Mesenchymal stem cell (in vitro differentiated cells and primary cell): ENCODE measurements at places on chromosomes 1 and 21.

DNA sequence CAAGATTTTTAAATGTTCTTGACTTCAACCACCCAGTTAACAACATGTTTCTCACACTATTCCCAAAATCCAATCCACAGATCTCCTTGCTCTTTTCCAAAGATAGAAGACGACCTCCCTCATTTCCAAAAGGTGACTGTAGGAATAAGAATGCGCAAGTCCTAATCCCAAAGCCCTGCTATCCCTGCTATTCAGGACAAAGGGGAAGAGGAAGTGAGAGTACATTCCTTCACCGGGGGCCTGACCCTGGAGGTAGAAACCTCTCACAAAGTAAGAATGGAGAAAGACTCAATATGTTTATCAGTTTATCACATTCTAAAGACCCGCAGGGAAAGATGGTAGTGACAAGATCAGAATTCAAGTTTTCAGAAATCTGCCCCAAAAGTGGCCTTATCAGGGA lies 55.7 kb downstream of the PLEKHA6 start:
- DNase-seq, result no peak

DNA sequence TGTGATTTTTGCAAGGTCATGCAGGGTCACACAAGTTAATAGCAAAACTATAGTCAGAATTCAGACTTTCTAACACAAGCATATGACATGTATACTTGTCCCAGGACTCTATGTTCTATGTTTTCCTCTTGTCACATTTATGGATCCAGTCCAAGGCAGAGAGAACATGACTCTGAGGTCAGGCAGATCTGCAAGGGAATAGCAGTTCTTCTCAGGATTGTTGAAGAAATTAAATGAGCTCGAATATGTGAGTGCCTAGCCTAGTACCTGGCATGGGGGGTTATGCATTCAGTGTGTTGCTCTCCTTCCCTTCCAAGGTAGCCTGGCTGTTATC lies 9.5 kb upstream of the RPTN start:
- no peak for DNase-seq

GRCh38 chr1:222275001-222275728 lies 272.7 kb downstream of the HHIPL2 start:
- no peak for DNase-seq

DNA sequence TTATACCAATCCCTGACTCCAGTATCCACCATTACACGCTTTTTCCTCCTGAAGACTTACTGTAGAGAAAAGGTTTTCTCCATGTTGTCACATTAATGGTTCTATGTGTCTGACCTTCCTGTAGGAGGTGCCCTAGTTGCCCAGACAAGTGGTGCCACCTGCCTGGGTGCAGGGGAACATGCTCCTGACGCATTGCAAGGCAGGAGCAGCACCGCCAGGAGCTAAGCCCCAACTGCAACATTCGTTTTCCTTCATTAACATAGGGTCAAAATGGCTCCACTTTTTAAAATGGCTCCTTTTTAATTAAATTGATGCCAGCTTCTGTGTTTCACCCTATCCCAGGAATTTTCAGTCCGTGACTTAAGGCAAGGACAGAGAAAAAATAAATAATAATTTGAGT lies 220.1 kb upstream of the SAMSN1 start:
- no peak for DNase-seq

DNA sequence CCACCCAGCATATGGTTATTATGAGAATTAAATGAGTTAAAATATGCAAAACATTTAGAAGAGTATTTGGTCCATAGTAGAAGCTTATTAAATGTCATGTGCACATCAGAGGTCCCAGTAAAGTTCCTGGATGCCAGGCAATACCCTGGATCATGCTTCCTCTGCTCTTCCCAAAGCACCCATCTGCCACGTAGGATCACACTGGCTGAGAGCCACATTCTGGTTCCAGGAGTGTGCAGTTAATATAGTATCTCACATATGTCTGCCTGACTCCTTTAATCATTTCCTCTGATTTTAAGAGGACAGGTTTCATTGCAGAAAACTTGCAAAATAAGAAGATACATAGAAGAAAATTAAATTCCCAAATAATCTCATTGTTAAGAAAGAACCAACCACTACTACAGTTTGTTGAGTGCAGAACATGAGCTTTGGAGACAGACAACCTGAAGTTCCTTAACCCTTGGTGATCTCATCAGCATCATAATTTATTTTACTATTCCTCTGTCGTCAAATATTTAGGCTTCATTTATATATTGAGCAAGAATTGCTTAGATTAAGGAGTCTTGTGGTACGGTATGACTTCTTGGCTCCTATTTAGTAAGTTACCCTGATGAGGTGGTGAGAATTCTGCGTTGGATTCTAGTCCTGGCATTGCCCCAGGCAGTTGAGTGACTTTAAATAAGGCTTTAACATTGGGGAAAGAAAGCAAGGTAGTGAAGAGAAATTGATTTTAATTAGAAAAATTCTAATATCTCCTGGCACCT lies 12.3 kb downstream of the SGIP1 start:
- DNase-seq, result no peak

DNA sequence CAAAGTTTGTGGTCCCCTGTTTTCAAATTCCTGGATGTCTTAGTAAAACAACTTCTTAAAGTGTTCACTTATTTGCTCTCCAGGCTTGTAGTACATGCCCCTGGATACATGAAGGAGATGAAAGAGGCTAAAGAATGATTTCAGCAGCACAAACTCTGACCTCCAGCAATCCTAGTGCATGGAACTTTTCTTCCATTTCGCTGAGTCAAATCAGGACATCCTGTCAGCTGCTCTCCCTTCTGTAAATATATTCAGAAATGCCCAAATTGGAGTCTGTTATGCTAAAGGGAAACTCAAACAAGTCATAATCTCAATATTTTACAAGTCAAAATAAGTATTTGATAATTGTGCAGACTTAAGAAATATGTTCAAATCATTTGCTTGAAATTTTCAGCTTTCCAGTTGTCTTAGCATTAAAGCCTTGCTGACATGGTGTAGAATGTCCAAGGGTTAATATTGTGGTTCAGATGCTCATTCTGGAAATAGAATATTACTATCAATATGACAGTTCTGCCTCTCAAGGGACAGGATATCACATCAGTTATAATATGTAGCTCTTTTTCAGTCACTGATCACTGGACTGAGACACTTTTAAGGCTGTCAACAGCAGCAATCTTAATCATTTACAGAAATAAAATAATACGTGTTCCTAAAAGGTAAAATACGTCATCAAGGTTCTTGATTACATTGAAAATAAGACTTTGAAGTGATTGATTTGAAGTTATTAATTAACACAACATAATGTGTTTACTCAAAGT lies 1157.3 kb downstream of the PLA2G4A start:
- DNase-seq, result peak; percentile 32

DNA sequence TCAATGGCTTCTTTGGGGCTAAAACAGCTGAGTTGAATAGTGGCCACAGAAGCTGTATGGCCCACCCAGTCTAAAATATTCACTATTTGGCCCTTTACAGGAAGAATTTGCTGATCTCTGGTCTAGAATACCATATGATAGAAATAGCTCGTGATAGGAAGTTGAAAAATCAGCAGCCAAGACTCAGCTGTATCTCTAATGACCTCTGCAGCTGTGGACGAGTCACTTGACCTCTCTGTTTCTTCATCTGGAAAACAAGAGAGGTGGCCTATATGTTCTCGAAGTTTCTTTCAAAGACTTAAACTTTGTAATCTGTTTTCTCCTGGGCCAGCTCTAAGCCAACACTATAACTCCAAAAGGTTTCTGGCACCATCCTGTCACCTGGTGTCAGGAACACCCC lies 129.2 kb downstream of the ZBTB18 start:
- DNase-seq, result peak; percentile 12

DNA sequence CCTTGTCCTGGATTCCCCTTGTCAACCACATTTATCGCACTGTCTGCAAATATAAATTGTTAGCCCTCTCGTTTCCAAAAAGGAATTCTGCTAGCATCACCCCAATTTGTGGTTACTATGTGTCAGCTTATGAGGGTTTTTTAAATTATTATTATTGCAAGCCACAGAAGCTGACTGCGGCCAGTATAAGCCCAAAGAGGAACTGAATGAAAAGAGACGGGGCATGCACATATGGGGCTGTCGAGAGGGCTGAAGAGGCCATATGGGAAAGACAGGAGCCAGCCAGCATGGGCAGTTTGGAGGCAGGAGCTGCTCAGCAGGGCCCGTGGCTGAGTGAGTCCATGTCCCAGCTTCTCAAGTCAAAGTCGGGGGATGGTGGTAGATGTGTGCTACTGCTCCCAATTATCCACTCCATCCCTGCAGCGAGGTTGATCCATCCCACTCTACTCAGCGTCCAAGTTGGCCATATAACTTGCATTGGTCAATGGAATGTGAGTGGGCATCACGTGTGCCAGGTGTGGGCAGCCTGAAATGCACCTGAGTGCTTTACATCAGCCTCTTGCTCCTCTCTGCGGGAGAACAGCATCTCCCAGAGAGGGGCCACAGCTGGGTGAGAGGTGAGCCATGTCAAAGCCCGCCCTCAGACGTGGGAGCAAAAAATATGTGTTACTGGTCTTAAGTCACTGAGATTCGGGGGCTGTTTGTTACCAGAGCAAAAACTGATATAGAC lies 37.6 kb upstream of the LDLRAP1 start:
- no peak for DNase-seq

DNA sequence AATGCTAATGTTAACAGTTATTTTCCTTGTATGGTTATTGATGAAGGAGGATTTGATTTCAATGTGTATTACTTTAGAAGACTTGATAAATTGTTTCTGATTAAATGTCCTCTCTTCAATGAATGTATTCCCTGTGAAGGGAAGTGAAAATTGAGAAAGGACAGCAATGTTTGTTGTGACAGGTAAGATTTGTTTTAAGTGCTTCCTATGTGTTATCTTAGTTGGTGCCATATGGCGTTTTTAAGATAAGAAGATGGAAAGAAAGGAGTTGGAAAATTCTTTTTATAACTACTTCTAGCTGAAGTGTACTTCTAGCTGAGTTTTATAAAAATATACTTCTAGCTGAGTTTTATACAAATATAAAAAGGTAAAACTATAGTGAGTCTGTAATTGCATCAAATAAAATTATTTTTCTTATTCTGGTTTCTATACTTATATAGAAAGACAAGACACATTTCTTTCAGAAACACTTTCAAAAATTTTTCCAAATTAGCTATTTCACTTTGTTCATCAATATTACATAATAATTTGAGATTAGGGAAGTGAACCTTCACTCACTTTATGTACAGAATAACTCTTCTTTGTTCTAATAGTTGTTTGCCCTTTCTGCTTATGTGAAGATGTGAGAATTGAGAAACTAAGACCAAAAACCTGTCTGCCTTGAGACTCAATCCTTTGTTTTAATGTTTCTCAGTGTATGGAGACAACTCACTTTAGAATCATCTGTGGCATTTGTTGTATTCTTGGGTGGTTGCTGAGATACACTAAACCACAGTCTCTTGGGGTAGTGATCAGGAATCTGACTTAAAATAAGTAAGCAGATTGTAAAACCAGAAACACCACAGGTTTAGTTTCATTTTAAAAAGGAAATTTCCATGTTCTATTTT lies 382.9 kb upstream of the B3GALT2 start:
- DNase-seq, result peak; percentile 93

DNA sequence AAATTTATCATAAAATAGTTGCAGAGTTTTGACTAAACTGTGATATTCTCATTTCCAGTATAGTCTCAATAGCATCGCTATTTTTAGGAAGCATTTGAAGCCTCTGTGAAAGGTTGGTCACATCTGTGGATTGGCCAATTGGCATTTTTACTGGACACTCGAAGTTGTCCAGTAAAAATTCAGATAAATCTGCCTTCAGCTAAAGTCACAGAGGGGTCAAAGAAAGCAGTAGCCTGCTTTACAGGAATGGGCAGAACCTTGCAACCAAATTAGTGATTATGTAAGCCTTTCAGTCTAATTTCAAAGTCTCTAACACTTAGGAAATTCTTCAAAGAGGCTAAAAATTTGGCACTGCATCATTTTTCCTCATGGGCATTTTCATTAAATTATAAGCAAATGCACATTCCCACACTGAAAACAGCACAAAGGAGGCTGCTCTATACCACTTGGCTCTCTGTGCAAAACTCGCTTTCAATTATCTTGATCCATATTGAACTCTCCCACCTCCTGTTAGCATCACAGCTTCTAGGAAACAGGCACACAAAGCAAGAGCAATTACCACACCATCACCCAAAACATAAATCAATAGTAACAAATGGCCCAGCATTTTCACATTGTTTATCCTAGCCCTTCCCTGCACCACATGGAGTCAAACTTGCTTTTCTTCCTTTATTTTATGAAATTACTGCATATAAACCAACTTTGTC lies 318.5 kb upstream of the DUSP10 start:
- no peak for DNase-seq

DNA sequence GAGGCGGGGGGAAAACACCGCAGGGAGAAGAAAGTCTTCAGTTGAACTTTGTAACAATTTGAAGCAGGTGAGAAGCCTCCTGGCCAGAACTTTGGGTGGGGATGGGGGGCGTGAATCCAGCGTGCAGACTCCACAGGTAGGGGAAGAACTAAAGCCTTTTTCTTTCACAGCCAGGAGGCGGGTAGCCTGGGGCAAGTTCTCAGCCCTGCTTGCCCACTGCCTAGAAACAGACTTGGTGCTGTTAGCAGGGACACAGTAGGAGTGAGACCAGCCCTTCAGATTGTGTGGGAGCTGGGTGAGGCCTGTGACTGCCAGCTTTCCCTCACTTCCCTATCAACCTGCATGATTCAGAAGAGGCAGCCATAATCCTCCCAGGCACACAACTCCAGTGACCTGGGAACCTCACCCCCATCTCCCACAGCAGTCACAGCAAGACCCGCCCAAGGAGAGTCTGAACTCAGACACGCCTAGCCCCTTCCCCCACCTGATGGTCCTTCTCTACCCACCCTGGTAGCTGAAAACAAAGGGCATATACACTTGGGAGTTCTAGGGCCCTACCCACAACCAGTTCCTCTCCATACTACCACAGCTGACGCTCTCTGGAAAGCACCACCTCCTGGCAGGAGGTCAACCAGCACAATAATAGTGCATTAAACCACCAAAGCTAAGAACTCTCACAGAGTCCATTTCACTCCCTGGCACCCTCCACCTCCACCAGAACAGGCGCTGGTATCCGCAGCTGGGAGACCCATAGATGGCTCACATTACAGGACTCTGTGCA lies 83.5 kb upstream of the CDC42BPA start:
- no peak for DNase-seq

- DNase-seq, result no peak
Observed at GRCh38 chr1:15609631-15610030, 7.6 kb upstream of the DDI2 start.

GRCh38 chr1:72177711-72178110 lies 104.6 kb downstream of the NEGR1 start:
- peak; percentile 14 for DNase-seq

GRCh38 chr1:33275706-33276572 lies 19.6 kb downstream of the ZNF362 start:
- no peak for DNase-seq

- peak; percentile 75 for DNase-seq
Observed at GRCh38 chr1:12518931-12519692, 98.9 kb downstream of the DHRS3 start.

GRCh38 chr1:218759795-218760194 lies 413.9 kb upstream of the LYPLAL1 start:
- DNase-seq, result no peak

GRCh38 chr1:33013791-33014190 lies 22.9 kb downstream of the AK2 start:
- DNase-seq, result no peak

DNA sequence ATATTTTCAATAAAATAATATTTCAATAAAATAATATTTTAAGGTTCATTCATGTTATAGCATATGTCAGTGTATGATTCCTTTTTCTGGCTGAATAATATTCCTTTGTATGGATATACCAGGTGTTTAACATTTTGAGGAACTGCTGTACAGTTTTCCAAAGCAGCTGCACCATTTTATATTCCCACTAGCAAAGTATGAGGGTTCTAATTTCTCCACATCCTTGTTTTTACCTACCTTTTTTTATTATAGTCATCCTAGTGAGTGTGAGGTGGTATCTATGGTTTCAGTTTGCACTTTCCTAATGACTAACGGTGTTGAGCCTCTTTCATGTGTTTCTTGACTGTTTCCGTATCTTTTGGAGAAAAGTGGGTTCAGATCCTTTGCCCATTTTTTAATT lies 5.2 kb downstream of the DEGS1 start:
- no peak for DNase-seq
